HepG2 (cell line): ENCODE measurements at places on chromosomes 4 and X. TPM values are rescaled to one million over a fixed set of nuclear protein-coding genes. Genes with fewer than 3 reads are reported as not detected.

The PPEF2 gene
- polyA plus RNA-seq, result 0.01 and 0.04 TPM in 2 replicates

The TRIM61 gene
- polyA plus RNA-seq, result not detected in 2 replicates

The MAGEA12 gene
- polyA plus RNA-seq, result not detected in 2 replicates

GRCh38 chrX:69179380-69179911 lies 14.2 kb upstream of the PJA1 start:
- H3K4me3 ChIP-seq, result no peak overlapping the region
- H3K27ac ChIP-seq, result no peak overlapping the region
- no peak for DNase-seq
- H3K36me3 ChIP-seq, result no peaks in the 10 kb centered on the region
- no peaks in the 10 kb centered on the region for H3K4me1 ChIP-seq

DNA sequence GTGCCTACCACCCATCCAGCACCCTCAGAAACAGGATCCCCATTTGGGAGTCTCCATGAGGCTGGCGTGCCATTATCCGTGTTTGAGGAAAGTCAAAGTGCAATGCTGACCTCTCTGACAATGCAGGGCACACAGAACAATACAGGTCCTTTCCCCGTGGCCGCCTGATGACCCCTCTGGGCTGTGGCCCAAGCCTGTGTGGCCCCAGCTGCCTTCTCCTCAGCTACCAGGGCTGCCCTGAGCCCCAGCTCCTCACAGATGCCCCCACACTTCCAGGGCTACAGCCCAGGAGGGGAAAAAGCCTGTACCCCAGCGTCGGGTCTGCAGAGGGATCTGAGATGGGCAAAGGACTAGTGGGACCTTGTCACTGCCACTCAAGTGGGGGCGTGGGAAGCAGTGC lies 15.5 kb downstream of the ZFYVE28 start:
- peaks cover 24% of the 10 kb centered on the region for H3K4me1 ChIP-seq
- no peaks in the 10 kb centered on the region for H3K36me3 ChIP-seq
- H3K27me3 ChIP-seq, result peaks cover 15% of the 10 kb centered on the region

- DNase-seq, result no peak
- H3K27me3 ChIP-seq, result peaks cover 10% of the 10 kb centered on the region; the same call in 1 of the 2 replicates
- H3K4me3 ChIP-seq, result no peak overlapping the region
- H3K4me1 ChIP-seq, result no peaks in the 10 kb centered on the region
These were observed 6.5 kb downstream of the PPP2R2C start for GRCh38 chr4:6465955-6466354.

GRCh38 chr4:5891563-5892322 lies 1.1 kb downstream of the CRMP1 start:
- H3K27ac ChIP-seq, result no peak overlapping the region
- no peak overlapping the region for H3K4me3 ChIP-seq
- H3K27me3 ChIP-seq, result peaks cover 15% of the 10 kb centered on the region; the same call in 2 of the 3 replicates
- DNase-seq, result no peak
- H3K36me3 ChIP-seq, result no peaks in the 10 kb centered on the region
